ENCODE measurements at places on chromosomes 1 and 21.
A peak's percentile ranks its signal among the peaks of the same experiment; 100 is the strongest.

- DNase-seq = no peak
Measured at GRCh38 chr1:5890346-5891106, 101.7 kb downstream of the NPHP4 start.

- DNase-seq = no peak
Measured at GRCh38 chr1:103489935-103490334, 35.6 kb upstream of the RNPC3 start.

DNA sequence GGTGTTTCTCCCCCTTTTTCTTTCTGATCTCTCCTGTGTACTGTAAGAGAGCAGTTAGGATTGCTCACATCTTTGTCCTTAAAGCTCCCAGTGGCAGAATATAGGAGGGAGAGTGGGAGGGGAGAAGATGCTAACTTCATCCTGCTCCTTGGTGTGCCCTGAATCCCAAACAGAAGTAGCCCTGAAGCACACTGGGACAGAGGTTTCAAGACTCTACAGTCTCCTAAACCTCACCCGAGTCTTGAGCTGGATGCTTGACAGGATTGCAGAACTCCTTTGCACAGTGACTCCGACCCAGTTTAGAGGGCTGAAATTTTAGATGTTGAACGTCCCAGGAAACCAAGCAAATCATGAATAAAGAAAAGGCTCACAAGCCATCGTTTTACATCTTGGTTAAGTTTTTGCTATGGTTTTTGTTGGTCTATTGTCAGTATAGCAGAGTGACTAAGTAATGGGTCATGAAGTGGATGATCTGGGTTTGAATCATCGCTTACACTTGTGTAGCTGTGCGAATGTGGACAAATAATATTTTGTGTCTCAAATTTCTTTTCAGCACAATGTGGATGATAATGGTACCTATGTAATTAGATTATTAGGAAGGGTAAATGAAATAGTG lies 37.5 kb downstream of the XCL2 start:
- DNase-seq = no peak

- no peak for DNase-seq
Measured at GRCh38 chr1:24051206-24051945, 60.6 kb downstream of the MYOM3 start.

GRCh38 chr1:156097499-156098178 lies 15.4 kb upstream of the MEX3A start:
- DNase-seq = no peak

DNA sequence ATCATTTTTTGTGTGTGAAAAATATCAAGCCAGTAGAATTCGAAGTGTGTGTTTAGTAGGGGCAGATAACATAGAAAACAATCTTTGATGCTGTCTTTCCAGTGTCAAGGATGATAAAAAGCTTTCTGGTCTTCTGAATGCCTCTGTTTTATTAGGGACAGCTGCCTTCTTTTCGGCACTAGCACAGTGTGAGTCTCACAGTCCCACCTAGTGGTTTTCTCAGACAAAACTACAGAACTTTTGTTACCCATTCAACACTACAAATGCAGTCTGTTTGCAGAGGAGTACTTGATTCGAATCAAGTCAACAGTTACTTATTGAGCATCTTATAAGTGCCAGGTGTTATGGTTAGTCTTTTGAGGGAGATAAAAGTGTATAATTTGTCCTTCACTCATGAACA lies 30.6 kb upstream of the MCOLN3 start:
- DNase-seq = no peak

- DNase-seq = no peak
Measured at GRCh38 chr1:243313635-243314536, 58.0 kb downstream of the SDCCAG8 start.

DNA sequence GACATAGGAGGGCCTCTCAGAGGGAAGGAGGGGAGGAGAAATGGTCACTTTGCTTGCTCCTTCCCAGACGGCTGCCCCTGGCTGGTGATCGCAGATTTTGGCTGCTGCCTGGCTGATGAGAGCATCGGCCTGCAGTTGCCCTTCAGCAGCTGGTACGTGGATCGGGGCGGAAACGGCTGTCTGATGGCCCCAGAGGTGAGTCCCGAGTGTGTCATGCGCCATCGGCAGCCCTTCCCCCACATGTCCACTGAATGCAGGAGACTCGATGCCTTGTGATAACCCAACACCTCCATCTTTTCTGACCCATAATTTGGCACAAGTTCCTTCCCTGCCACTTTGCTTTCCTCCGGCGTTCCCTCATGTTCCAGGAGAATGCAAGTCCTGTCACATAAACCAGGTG lies 12.7 kb downstream of the DDOST start:
- DNase-seq = no peak

- no peak for DNase-seq
Measured at GRCh38 chr1:2795926-2796325, 5.6 kb downstream of the TTC34 start.

DNA sequence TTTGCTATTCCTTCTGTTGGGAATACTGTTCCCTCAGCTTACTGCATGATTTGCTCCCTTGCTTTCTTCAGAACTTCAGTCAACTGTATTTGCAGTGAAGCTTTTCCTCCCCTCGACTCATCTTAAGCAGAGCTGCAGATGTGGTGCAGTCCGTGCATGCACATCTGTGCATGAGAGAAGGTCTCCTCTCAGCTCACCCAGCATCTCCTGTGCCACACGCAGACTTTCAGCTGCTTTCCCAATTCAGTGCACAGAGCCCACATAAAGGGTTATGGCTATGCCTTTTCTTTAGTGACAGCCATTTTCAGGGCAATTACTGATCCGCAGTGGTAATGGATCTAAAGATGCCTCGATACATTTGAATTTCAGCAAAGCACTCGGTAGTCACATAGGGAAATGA lies 13.5 kb upstream of the NTPCR start:
- no peak for DNase-seq

GRCh38 chr1:188489336-188490112 lies 1660.8 kb downstream of the PLA2G4A start:
- no peak for DNase-seq

- no peak for DNase-seq
Measured at GRCh38 chr1:152457071-152457470, 43.0 kb upstream of the CRNN start.

- DNase-seq = no peak
Measured at GRCh38 chr1:187641015-187641414, 812.3 kb downstream of the PLA2G4A start.

- no peak for DNase-seq
Measured at GRCh38 chr1:31041529-31041928, 24.0 kb downstream of the PUM1 start.

DNA sequence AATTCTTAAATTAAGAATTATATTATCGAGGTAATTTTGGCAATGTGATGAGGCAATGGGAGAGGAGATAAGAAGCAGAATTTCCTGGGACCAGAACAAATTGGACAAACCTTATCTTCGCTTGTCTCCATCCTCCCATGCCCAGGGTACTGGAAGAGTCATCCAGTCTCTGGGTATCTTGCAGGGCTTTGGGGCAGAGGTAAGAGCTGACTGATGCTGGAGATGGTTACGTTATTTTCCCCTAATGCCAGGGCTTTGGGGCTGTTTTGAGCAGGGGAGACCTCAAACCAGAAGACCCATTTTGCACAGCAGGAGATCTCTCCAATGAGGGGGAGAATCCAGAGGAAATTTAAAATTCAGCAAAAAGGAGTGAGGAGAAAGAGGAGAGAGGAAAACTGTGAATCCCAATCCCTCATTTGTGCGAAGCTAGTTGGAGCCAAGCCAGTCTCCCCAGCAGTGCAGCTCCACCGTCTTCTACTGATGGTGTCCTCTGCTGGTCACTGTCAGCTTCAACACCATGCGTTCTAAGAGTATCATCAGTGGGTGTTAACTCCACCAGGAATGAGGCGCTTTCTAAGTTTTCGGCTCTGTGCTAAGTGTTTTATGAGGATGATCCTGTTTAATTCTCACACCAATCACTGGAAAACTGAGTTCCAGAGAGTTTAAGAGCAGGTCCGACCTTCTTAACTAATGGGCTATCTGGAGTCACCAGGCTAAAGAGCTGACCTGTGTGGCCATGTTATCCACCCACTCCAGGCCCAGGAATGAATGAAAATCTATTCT lies 86.8 kb upstream of the CD34 start:
- DNase-seq = peak; percentile 24

DNA sequence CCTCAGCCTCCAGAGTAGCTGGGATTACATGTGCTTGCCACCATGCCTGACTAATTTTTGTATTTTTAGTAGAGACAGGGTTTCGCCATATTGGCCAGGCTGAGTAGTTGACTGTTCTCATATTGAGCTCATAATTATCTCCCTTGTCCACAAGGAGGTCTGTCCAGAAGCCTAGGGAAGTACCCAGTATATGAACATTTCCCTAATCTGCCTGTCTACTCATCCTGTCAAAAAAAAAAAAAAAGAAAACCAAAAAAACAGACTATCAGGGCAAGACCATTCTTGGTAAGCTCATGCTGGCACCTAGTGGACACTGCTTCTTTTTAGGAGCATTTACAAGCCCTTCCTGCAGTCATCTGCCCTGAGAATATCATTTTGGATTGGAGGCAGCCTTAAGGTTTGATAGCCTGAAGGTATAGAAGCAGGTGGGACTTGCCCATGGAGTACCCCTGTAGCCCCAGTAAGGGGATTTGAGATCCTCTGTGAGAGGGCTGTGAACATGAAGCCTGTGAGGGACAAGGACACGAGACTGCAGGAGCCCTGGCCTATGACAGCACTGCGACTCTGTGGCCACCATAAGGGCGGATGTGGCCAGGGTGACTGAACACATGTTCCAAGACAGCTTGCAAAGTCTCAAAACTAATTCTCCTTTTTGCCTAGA lies 10.8 kb upstream of the DUSP12 start:
- DNase-seq = no peak

DNA sequence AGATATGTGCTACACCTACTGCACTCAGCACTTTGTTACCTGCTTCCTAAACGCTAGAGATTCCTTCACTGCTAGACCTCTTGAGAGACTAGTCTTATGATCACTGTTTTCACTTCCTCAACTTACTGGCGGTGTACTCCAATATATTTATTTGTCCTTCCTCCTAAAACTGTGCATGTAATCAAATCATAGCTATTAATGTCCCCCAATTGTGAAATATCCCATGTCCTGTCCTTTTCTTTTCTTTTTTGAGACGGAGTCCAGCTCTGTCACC lies 3.4 kb downstream of the SOAT1 start:
- no peak for DNase-seq

GRCh38 chr1:8533124-8533523 lies 215.2 kb downstream of the SLC45A1 start:
- no peak for DNase-seq

DNA sequence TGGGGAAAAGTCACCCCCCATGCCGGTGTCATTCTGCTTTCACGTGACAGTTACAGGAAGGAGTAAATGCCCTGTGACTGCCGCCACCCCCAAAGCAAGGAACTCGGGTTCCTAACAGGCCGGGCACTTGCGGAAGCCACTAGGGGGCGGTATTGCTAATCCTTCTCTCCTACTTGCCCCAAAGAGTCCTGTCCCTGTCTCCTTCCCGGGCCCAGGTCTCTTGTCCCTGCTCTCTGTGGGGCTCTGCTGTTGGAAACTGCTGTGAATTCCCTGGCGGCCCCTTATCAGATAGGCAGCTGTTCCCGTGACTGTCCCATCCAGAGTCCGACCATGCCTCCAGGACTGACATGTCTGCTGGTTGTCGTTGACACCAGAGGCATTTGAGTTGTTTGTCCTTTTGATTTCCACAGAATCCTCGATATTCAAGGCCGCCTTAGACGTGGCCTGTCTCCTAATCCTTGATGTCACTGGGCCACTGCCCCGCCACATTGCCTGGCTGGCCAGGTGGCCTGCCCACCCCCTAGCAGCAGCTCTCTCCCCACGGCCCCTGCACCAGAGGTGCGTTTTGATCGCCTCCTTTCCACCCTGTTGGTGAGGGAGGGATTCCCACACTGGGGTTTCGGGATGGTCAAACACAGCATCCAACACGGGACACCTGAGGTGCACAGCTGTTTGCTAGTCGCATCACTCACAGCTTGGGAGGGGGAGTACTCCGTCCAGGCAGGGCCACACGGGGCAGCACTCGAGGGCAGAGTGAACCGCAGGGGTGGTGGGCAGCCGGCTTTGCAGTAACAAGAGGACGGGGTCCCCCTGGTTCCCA lies 37.3 kb downstream of the CHAF1B start:
- DNase-seq = no peak

GRCh38 chr1:171506525-171507304 lies 21.4 kb downstream of the PRRC2C start:
- DNase-seq = no peak

DNA sequence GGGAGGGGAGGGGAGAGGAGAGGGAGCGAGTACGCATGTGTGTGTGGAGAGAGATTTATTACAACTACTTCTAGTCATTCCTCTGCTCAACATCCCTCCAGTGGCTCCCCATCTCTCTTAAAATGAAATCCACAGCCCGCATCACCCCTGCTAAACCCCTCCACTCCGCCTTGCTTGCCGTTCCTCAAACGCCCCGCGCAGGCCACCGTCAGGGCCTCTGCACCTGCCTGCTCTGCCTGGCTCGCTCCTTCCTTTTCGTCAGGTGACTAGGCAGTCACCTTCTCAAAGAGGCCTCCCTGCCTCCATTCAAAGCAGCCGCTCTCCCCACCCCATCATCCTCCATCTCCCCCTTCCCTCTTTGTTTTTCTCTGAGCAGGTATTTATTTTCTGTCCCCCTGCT lies 29.9 kb downstream of the LRRC38 start:
- DNase-seq = no peak

DNA sequence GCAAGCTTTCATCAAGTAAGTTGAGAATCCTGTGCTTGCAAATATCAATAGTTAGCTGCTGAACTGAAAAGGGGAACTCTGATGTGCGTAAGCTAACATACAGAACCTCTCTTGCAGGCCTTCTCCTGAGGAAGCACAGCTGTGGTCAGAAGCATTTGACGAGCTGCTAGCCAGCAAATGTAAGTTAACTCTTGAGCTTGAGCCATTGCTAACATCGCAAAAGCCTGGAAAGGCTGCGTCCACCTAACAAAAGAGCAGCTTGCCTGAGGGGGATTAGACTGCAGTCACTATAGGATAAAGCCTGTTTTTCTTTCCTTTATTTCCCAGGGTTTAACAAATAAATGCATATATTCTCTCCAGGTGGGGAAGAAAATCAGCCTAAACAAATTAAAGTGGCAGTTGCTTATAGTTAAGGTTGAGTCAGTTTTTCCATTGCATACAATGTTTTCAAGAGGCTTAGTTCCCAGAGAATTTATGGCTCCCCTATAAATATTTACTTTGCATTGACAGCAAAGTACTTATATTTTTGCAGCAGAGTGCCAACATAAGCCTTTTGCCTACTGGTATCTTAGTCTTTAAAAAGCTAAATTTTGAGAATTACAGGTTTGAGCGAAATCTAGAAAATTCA lies 1.5 kb downstream of the RGS2 start:
- DNase-seq = no peak

GRCh38 chr1:8424539-8425116 lies 106.7 kb downstream of the SLC45A1 start:
- DNase-seq = no peak

- DNase-seq = no peak
Measured at GRCh38 chr1:235887676-235888075, 21.0 kb upstream of the LYST start.

DNA sequence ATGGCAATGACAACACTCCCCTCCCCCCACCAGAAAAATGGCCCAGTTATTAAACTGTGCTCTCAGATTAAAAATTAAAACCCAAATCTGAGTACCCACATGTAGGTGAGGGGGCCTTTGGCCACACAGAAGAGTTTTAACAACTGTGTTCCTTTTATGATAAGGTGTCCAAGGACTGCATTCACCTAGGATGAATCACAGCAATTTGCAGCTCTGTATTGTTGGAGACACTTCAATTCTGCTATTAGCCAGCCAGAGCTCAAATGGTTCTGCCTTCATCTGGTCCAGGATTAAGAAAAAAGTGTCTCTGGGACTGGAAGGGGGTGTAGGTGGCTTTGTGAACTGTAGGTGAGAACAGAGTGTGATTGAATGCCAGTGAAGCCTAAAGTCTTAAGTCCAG lies 43.3 kb upstream of the DIRAS3 start:
- no peak for DNase-seq
